ENCODE measurements at places on chromosomes 1 and 21.

- DNase-seq, result peak; percentile 53
Measured at GRCh38 chr1:32241001-32241763, 5.8 kb upstream of the FAM167B start.

GRCh38 chr1:2526824-2527555, 594 bp upstream of the PANK4 start:
- peak; percentile 73 for DNase-seq

GRCh38 chr1:183932412-183932811, 105.1 kb downstream of the COLGALT2 start:
- DNase-seq, result no peak

DNA sequence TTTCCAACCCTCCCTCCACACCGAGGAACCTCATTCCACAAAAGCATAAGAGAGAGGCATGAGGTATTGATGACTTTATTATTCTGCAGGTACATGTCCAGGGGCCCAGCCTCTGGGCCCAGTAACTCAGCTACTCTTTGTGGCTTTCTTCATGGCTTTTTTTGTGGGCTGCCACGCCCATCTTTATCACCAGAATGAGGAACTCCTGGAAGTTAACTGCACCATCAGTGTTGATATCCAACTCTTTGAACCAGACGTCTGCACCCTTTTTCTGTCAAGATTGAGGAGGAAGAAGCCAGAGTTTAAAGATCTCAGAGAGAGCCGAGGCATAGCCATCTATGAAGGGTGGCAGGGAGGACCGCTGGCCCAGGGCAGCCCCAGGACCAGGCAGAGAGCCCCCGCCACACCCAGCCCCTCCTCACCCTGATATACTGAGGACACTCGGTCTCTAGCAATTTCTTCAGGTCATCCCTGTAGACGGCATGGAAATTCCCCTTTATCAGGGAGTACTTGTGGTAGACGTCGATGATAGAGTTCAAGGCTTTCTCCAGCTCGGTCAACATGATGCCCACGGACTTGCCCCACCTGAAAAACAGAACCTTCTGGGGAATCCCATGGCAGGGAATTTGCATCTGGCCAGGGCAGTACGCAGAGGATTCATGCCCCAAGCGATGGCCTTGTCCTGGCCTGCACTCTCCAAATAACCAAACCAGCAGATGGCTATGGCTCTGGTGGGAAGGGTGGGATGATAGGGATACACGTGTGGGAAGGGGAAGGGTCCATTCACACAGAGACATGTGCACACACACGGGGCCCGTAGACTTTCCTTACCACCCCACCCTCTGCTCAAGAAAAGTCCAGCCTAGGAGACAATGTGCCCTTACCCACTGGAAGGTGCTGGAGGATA, 647 bp downstream of the S100A8 start:
- no peak for DNase-seq

GRCh38 chr21:39119891-39120290, 63.4 kb downstream of the PSMG1 start:
- DNase-seq, result no peak

- DNase-seq, result no peak
Measured at GRCh38 chr1:38291336-38291735, 244.7 kb upstream of the POU3F1 start.

DNA sequence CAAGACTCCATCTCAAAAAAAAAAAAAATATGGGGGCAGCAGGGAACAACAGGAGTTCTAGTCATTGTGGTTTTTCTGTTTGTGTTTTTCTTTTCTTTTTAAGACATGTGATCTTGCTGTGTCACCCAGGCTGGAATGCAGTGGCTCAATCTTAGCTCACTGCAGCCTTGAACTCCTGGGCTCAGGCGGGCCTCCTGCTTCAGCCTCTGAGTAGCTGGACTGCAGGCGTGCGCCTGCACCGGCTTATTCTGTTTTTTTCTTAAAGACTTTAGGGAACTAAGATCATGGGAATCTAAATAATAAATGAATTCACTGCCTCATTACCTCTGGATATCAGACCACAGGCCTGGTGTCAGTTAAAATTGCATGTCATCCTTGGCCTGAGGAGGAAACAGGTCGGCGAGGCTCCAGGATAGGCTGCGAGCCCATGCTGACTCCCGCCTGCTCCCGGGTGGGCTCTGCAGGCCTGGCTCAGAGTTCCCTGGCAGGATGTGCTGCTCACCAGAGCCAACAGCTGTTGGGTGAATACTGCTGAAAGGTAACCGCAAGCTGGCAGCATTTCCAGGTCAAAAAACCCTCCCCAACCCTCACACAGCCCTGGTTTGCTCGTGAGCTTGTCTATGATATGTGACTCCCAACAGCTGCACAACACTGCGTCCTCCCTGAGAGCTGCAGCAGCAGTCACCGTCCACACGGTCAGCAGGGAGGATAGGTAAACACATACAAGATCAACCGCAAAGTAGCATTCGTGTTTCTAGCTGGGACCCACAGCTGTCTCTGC, 58.1 kb downstream of the SCCPDH start:
- DNase-seq, result no peak

GRCh38 chr1:74731399-74732052, 1.3 kb downstream of the CRYZ start:
- no peak for DNase-seq

DNA sequence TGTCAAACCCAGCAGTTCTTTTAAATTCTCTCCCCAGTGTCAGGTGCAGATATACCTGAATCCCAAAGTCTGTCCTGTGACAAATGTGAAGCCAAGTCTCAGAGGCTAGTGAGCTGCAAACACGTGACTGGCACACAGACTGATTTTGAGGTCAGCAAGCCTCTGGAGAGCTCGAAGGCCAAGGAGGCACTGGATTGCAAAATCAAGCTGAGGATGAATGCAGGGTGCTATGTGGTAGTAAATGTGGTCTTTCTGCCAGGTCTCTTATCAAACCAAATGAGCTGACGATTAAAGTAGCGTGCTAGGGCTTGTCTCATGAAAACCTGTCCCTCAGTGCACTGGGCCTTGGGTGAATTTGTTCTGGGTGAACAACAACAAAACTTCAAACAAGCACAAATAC, 20.6 kb downstream of the GPR3 start:
- no peak for DNase-seq

Data from stimulated activated CD4-positive, alpha-beta T cell treated with anti-CD3 and anti-CD28 coated beads, Interleukin-2, amount 100 ng/mL, for 24 hours (primary cell).